ENCODE measurements at places on chromosomes 5 and 9. TPM values are rescaled to one million over a fixed set of nuclear protein-coding genes. Genes with fewer than 3 reads are reported as not detected.

Gene PCDH12
- total RNA-seq, result under 0.01 TPM

Gene CDC20B
- not detected for total RNA-seq

Gene ENTREP1
- total RNA-seq, result under 0.01 TPM

Gene PCDHB10
- 2.2 TPM for total RNA-seq

Gene EQTN
- not detected for total RNA-seq

Gene SLC6A18
- not detected for total RNA-seq

Gene PDE8B
- under 0.01 TPM for total RNA-seq

Gene ARRDC3
- total RNA-seq, result 101 TPM

Gene THG1L
- 27.9 TPM for total RNA-seq

Gene FBP1
- total RNA-seq, result not detected

Gene QSOX2
- 12.7 TPM for total RNA-seq

Gene WNT8A
- total RNA-seq, result not detected

Gene C5
- total RNA-seq, result 5.1 TPM

Gene ZMAT2
- total RNA-seq, result 33.9 TPM

Gene AHRR
- total RNA-seq, result 52.2 TPM

Gene NFIB
- 26.2 TPM for total RNA-seq

Gene FGD3
- total RNA-seq, result not detected

Gene TAS2R1
- not detected for total RNA-seq

Gene DOCK8
- under 0.01 TPM for total RNA-seq

Gene MEIKIN
- total RNA-seq, result not detected

Gene ISL1
- not detected for total RNA-seq

Gene PCDHAC1
- 0.29 TPM for total RNA-seq

Gene SPATA31A3
- not detected for total RNA-seq

Gene SPATA31D1
- total RNA-seq, result not detected

Gene TMEM250
- total RNA-seq, result 52.7 TPM

Gene NR5A1
- total RNA-seq, result not detected

GRCh38 chr9:15278091-15278687 is 28.8 kb downstream of the TTC39B start:
- no peak for DNase-seq

DNA sequence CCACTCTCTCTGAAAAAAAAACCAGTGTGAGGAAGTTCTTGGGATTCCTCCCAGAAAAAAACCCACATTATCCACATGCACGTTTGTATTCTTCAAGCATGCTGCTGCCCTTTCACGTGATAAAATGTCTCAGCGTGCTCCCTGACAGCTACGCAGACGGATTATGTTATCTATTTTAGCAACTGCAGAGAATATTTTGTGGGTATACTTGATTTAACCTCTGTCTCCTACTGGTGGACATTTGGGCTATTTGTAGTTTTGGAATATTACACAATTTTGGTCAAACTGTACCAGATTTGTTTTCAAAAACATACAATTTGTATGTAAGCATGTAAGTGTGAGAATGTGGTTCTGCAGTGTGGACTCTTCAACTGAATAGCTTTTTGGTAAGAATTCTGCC is 10.7 kb downstream of the PRRC2B start:
- no peak for DNase-seq

- no peak for DNase-seq
Measured at GRCh38 chr9:129849901-129850300, 14.6 kb downstream of the USP20 start.

DNA sequence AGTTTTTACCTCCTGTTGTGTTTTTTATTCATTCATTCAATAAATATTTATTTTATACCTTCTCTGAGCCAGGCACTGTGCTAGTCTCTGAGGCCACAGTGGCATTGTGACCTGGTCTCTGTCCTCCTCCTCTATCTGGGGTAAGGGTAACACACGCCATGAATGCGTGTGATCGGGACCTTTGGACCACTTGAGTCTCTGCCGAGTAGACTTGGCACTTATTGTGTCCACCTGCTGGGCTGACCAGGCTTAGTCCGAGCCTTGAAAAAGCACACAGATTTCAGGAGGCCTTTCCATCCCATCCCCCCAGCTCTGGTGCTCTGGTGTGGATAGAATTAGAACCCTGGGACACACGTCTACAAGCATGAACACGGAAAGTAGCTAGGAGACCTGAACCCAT is 58.7 kb downstream of the ERGIC1 start:
- no peak for DNase-seq

- DNase-seq, result no peak
Measured at GRCh38 chr5:55498457-55498856, 36.3 kb downstream of the PLPP1 start.

DNA sequence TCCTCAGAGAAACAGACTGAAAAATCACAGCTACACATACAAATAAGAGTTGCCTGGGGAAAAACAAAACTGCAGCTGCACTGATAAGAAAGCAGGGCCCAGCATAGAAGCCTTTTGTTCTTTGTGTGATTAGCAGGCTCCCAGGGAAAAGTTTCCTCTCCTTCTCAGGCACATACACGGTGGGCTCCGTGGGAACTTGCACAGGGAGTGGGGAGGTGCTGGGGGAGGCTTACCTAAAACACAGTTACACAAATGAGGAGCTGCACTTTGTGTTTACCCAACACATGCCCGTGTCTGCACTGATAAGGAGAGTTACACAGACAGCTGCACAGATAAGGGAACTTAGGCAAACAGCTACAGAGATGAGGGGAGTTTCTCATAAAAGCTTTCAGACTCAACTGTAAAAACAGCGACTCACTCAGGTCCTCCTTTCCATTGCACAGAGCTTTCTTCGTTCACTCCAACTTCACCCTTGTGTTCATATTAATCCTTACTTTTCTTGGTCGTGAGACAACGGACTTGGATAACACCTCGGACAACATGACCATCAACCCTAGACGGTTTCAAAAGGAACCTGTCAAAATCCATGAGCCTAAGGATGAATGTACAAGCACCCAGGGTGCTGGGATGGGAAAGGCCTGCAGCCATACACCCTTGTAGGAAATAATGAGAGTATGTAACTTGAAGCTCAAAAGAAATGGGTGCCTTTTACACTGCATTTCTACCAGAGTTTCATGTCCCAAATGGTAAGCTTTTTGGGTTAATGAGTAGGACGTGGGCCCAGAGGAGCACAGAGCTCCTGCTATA is 50.8 kb downstream of the SERINC5 start:
- no peak for DNase-seq

DNA sequence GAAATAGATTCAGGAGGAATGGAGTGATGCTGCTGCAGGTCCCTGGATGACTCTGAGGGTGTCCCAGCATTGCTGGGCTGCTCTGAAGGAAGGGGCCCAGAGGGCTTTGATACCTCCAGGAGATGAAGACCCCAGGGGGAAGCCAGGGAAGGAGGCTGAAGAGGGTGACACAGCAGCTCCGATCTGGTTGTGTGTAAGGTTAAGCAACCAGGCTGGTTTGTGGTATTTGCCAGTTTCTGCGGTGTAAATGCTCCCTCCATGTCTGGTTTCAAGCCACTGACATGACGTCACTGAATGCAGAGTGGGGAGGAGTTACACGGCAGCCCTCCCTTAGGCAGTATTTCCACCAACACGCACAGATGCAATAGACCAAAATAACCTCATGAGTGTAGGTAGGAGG is 40.0 kb upstream of the ORM1 start:
- DNase-seq, result peak; percentile 91

- DNase-seq, result no peak
Measured at GRCh38 chr5:58775701-58776262, 192.9 kb downstream of the RAB3C start.

DNA sequence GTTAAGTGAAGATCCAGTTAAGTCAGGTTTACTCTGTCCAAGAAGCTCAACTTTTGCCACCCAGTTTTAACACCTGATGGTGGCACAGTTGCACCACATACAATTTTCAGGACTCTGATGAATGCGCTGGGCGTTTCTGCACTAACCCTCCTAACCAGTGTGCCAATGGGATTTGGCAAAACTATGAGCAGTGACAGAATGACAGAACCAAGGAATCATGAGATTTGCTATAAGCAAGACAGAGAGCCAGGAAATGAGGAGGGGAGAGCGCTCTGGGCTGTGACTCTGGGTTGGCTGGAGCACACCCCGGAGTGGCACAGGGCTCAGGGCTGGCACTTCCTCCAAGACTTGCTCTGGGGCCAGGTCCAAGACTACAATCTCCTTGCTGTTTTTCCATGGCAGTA is 84.1 kb downstream of the SH3PXD2B start:
- DNase-seq, result no peak

- no peak for DNase-seq
Measured at GRCh38 chr5:31630931-31631330, 8.0 kb upstream of the PDZD2 start.

DNA sequence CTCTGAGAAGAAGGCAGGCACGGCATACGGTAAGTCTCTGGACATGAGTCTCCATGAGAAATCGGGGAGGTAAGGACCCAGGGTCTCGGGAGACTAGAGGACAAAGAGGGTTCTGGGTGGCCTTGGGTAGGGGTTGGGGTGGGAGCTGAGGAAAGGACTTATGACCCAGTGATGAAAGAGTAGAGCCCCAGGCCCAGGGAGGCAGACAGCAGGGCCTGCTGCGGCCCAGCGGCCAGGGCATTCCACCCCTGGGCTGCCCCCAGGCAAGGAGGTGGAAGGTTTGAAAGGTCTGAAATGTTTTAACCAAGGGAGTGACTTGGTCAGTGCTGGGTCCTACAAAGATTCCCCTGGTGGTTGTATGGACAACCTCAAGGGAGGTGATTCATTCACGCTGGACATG is 89.1 kb downstream of the CRB2 start:
- no peak for DNase-seq

GRCh38 chr5:30042677-30043076 is 1150.8 kb upstream of the CDH6 start:
- DNase-seq, result no peak

- no peak for DNase-seq
Measured at GRCh38 chr9:113630386-113631136, 167.0 kb downstream of the RGS3 start.

DNA sequence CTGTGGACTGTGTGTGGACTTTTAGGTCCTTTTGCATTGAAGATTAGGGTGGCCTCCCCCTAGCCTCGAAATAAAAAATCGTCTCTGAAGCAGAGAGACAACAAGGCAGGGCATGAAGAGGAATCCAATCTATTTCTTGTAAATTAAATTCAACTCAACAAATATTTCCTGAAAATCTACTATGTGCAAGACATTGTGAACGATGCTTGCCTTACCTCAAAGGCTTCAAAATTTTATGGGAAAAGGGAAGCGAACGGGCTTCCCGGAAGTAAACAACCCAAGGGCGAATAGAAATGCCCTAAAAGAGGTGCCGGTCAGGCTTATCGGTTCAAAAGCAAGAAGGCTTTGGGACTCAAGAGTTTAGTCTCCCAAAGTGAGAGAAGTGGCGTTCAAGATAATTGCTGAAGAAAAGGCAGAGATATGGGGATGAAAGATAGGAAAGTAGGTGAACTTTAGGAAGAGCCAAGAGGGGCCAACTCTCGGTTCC is 525 bp downstream of the KIF24 start:
- peak; percentile 29 for DNase-seq

DNA sequence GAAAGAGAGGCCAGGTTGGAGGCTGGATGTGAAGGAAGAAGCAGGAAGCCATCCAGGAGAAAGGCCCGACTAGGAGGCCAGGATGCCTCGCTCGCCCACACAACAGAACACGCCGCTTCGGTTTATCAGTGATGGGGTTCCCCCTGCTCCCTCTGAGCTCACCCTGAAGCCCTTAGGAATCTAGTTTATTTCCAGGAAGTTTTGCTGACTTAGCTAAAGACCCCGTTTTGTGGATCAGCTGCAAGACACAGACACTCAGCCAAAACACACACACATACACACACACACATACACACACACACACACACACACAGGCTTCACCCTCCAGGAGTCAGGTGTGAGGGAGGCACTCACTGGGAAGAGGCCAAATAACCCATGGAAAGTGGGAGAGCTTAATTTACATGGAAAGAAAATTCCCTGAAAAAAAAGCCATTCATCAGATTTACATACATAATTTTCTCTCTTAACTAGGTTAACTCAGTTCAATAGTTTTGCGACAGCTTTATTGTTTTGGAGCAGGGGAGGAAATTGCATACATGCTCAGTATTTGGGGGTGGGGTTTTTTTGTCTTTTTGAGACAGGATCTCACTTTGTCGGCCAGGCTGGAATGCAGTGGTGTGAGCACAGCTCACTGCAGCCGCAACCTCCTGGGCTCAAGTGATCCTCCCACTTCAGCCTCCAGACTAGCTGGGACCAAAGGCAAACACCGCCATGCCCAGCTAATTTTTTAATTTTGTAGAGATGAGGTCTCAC is 92.7 kb upstream of the HAND1 start:
- DNase-seq, result no peak

DNA sequence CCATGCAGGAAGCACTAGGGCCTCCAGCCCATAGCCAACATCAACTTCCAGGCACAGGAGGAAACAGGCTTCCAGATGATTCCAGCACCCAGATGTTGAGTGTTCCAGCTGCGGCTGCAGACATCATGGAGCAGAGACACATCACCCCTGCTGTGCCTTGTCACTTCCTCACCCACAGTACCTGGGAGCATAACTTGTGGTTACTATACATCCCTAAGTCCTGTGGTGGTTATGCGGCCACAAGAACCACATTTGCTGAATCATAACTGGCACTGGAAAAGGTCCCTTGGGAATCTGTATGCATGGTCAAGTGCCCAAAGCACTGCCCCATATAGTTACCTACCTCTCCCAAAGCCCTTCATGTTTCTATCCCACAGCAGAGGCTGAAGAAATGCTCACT is 56.6 kb downstream of the WHRN start:
- peak; percentile 73 for DNase-seq

- DNase-seq, result no peak
Measured at GRCh38 chr9:9108641-9109040, 1309.1 kb upstream of the DMAC1 start.

- no peak for DNase-seq
Measured at GRCh38 chr9:10265153-10265631, 347.6 kb downstream of the PTPRD start.

DNA sequence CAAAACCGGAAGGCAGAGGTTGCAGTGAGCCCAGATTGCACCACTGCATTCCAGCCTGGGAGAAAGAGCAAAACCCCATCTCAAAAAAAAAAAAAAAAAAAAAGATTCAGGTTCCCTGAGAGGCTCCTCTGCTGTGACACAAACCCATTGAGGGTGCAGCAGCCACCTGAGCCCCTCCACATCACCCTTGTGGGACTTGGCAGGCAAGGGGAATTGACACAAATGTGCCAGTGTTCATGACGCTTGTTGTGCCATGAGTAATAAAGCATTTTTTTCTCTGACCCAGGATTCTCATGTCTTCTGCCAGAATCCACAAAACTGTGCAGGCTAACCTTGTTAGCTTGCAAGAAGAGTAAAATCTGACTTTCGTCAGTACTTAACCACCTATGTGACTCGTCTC is 149.6 kb downstream of the TTC39B start:
- DNase-seq, result no peak

GRCh38 chr9:112819635-112820496 is 69.3 kb downstream of the SNX30 start:
- DNase-seq, result peak; percentile 71

Data from osteoblast (primary cell).